ENCODE measurements at places on chromosomes 16 and 17.

DNA sequence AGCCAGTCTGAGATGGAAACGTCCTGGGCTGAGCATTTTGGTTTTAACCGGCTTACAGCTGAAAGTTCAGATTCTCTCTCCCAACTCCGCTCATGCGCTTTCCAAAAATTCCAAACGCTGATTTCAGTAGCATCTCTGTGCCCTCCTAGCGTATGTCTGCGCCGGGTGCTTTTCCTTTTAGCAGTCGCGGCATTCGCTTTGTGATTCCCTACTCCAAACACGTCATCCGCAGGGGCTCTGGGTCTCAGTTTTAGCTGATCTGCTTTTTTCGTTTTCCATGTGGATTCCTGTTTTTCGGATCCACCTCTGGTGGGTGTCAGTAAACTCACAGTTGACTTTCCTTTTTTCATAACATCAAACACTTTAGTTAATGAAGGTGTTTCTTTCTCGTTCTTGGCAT is 22.1 kb upstream of the TVP23A start:
- DNase-seq: no peak

DNA sequence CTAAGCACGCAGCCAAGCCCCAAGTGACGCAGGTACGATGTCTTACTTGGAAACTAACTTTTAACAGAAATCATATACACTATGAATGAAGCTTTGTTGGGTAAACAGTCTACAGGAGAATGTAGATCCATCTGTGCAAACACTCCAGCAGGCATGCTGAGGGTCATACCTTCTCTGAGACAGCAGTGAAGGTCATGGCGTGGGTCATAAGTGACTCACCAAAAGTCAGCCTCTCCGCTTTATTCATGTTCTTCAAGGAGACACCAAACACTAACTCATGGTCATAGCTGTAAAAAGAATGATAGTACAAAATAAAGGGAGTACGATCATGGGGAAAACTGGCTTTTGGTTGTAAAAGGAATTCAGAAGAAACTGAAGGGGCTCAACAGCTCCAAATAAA is 20.6 kb downstream of the BLMH start:
- DNase-seq: no peak

- DNase-seq: no peak
These were observed 718 bp downstream of the NDUFAB1 start for GRCh38 chr16:23595246-23595950.

GRCh38 chr16:15609286-15609649 is 33.7 kb downstream of the MARF1 start:
- DNase-seq: no peak

- DNase-seq: no peak
These were observed 12.0 kb upstream of the ANKFN1 start for GRCh38 chr17:56141046-56141839.

- no peak for DNase-seq
These were observed 367.6 kb downstream of the CDH11 start for GRCh38 chr16:64754279-64754678.

DNA sequence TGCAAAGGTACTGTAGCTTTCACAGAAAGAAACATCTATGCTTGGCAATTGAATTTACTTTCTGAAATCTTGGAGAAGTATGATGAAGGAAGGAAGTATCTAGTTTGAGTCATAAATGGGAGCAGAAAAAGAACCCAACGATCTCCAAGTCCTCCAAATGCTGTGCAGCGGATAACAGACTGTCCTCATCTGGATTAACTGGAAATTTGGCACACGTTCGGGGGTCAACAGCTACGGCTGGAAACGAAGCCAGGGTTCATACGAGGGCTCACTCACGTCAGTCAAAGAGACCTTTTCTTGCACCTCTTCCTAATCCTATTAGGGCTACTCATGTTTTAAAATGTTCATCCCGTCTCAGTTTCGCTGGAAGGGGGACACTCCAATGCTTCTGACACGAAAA is 152.0 kb downstream of the ZFHX3 start:
- no peak for DNase-seq

GRCh38 chr17:33640629-33641028 is 347.5 kb upstream of the ASIC2 start:
- DNase-seq: no peak

- no peak for DNase-seq
These were observed 21.4 kb upstream of the SLC46A1 start for GRCh38 chr17:28427371-28427770.

GRCh38 chr16:57462978-57463362 is 491 bp downstream of the POLR2C start:
- no peak for DNase-seq

DNA sequence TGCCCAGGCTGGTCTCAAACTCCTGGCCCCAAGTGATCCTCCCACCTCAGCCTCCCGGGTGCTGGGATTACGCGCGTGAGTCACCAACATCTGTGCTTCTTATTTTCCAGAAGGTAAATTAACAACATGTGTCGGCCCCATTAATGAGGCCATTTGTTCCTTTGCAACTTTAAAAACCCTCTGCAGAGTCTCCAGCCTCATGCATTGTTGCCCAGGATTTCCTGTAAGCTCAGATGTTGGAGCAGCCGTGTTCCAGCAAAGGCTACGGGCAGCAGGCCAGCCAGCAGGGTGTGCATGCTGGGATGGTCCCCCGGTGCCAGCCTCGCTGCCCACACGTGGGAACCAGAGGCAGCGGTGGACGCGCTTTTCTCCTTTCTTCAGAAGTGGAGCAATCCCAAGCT is 19.1 kb upstream of the HEXD start:
- DNase-seq: no peak

GRCh38 chr16:67449336-67449735 is 18.4 kb downstream of the HSD11B2 start:
- DNase-seq: no peak

DNA sequence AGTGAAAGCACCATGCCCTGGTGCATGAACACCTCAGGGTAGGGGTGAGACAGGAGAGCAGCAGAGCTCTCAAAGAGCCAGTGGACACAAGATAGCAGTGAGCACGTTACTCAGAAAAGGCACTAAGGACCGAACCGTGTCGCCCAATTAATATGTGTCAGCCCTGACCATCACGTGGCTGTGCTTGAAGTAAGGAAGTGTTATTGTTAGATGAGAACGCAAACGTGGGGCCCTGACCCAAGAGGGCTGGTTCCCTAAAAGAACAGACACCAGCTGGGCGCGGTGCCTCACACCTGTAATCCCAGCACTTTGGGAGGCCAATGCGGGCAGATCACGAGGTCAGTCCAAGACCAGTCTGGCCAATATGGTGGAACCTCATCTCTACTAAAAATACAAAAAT is 16.3 kb downstream of the AXIN1 start:
- no peak for DNase-seq

- no peak for DNase-seq
These were observed at the start of gene ADAM11 for GRCh38 chr17:44758414-44759085. Gene ADAM11, plus strand, starts transcription at chr17:44758988. Its CDS starts 212 bp downstream, at chr17:44759200.

DNA sequence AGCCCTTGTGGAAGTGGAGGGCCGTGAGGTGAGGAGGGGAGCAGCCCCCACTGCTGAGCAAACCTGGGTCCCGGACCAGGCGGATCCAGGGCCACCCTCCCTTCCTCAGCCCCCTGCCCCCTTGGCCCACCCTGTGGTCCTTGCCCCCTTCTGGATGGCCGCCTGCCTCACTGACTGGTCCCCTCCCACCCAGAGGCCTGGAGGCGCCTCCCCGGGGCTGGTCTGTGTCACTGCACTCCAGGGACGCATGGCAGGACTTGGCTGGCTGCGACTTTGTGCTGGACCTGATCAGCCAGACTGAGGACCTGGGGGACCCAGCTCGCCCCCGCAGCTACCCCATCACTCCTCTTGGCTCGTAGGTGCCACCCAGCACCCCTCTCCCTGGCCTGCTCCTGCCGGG is 19.2 kb upstream of the SMIM5 start:
- no peak for DNase-seq

- DNase-seq: no peak
These were observed 106.9 kb downstream of the SOCS1 start for GRCh38 chr16:11149011-11149616.

GRCh38 chr17:42017866-42018200 is 594 bp upstream of the DNAJC7 start:
- DNase-seq: no peak

GRCh38 chr16:31458073-31458843 is 1.0 kb upstream of the ARMC5 start:
- peak; percentile 36 for DNase-seq

DNA sequence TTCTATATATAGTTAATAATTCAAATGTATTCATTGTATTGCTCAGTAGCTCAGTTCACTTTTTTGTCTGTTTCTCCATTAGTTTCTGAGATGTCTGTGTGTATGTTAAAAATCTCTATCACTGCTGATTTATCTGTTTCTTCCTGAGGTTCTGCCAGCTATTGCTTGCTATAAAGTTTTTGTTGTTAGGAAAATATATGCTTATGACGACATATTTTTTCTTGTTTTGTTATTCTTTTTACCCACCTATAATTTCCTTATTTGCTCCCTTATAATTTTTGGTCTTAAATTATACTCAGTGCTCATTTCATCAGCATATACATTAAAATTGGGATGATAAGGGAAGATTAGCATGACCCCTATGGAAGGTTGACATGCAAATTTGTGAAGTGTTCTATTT is 200.6 kb downstream of the GSG1L start:
- DNase-seq: no peak

DNA sequence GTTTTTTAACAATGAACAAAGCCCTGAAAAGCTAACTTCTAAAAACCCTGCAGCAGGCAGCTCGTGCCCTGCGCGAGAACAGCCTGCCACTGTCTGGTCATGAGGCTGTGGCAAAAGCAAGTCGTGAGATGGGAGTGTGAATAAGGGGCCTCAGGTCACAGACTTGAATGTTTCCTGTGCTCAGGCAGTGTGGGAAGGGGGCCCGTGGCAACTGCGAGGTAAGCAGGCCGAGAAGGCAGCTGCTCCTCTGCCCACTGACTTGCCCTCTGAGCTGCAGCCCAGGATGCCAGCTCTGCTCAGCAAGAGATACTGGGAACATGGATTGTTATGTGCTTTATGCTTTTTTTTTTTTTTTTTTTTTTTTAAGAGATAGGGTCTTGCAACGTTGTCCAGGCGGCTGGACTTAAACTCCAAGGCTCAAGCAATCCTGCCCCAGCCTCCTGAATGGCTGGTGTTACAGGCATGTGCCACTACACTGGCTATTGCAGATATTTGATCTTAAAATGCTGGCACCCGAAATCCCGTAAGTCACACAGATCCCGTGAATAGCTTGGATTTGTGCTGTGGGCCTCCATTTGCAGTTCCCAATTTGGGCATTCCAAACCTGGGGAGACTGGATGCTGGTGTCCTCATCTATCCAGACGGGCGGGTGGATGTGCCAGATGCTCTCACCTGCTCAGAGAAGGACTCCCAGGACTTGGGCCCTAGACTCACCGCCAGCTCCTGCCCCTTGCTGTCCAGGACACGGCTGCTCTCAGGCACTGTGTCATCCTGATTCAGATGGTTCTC is 44.0 kb downstream of the UBN1 start:
- DNase-seq: no peak

- DNase-seq: no peak
These were observed 138.4 kb downstream of the PHKB start for GRCh38 chr16:47599512-47599911.

DNA sequence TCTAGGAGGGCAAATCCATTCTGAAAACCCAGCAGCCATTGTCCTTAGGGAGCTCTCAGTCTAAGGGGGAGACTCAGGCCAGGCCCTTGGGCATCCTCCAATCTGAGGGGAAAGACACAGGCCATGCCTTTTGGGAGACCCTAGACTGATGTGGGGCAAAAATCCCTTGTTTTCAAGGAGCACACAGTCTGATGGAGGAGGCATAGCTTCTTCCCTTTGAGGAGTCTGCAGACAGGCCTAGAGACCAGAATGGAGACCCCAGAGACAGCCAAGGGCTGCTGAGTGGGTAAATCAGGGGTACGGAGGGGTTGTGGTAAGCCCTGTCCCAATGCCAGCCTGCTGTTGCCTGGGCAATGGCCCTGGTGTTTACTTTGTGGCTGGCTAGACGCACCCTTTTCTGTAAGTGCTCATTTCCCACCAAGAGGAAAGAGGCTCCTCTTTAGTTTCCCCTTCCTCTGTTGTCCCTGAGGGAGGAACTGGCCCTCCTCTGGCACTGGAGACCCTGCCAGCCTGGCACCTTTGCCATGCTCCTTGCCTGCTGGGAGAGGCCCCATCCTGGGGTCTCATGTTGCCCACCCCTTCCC is 19.3 kb downstream of the ARHGAP23 start:
- DNase-seq: no peak

DNA sequence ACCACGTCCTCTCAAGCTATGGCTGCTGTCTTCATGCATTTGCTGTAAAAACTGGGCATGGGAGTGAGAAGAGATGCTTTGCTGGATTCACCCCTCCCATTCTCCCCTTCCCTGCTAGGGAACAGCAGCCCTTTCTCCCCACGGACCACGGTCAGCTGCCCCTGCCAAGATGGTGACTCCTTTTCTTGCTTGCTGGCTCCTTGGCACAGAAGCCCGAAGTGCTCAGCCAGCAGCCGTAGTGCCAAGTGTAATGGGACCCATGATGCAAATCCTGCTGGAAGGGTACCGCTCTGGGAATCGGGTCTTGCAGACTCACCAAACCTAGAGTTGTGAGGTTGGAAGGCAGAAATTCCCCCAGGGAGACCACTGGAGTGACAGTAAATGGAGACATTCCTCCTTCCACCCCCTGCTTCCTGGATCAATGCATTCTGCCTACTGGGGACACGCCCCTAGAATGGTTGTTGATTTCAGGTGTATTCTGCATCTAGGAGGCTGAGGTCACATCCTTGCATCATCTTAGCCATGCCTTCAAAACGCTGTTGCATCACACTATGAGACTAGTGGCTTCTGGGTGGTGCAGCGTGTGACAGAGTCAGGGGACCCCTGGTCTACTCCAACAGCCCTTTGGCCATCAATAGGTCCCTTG is 63.0 kb upstream of the CBX4 start:
- no peak for DNase-seq

- no peak for DNase-seq
These were observed 25.6 kb upstream of the ABCC11 start for GRCh38 chr16:48272837-48273421.

DNA sequence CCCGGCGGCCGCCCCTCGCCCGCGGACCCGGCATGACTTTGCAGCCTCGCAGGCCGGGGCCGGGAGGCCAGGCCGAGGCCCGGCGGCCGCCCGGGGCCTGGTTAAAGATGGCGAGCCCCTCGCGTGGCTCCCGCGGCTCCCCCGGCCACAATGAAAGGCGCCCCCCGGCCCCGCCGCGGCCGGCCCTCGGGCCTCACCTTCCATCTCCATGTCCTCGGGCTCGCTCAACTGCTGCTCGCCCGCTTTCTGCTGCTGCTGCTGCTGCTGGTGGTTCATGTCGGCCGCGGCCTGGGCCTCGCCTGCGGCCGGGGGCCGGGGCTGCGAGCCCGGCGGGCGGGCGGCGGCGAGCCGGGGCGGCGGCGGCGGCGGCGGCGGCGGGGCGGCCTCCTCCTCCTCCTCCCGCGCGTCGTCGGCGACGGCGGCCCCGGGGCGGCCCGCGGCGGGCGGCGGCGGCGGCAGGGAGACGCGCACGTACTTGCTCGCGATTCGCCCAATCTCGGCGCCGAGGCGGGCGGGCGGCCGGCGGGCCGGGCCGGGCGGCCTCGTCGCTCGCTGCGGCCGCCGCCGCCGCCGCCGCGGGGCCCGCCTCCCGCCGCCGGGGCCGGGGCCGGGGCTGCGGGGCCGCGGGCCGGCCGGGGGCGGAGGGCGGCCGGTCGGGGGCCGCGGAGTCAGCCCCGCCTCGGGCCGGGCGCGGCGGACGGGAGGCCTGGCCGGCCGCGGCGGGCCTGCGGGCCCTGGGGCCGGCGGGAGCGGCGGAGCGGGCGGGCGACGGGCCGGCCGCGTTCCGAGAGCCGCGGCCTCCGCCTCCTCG is 491 bp downstream of the USP7 start:
- no peak for DNase-seq

GRCh38 chr16:86297866-86298757 is 212.2 kb upstream of the FOXF1 start:
- no peak for DNase-seq

GRCh38 chr16:67907397-67908180 is 14.5 kb downstream of the PSKH1 start:
- DNase-seq: no peak

Measured in activated effector memory CD4-positive, alpha-beta T cell treated with Interleukin-2 at 50 U/mL for 16 hours (primary cell).